Sigmoid colon (tissue), 7 donors: ENCODE measurements at places on chromosomes 12 and 14. TPM values are rescaled to one million over a fixed set of nuclear protein-coding genes. Genes with fewer than 3 reads are reported as not detected.

- peak; percentile 57 for DNase-seq
- peak overlapping the region; percentile 92 for H3K27ac ChIP-seq
- H3K27me3 ChIP-seq: no peaks in the 10 kb centered on the region
- H3K4me3 ChIP-seq: no peak overlapping the region
- H3K36me3 ChIP-seq: no peaks in the 10 kb centered on the region
Observed at GRCh38 chr12:57131896-57132744, 3.8 kb downstream of the LRP1 start.

- H3K36me3 ChIP-seq: no peaks in the 10 kb centered on the region
- no peaks in the 10 kb centered on the region for H3K4me1 ChIP-seq
- no peak overlapping the region for H3K4me3 ChIP-seq
- no peaks in the 10 kb centered on the region for H3K27me3 ChIP-seq
Observed at GRCh38 chr14:46344327-46344937, 307.1 kb downstream of the RPL10L start.

- no peak for DNase-seq
- no peaks in the 10 kb centered on the region for H3K36me3 ChIP-seq
- no peaks in the 10 kb centered on the region for H3K27me3 ChIP-seq
- H3K27ac ChIP-seq: no peak overlapping the region
Observed at GRCh38 chr12:59780605-59781135, 184.8 kb downstream of the SLC16A7 start.

DNA sequence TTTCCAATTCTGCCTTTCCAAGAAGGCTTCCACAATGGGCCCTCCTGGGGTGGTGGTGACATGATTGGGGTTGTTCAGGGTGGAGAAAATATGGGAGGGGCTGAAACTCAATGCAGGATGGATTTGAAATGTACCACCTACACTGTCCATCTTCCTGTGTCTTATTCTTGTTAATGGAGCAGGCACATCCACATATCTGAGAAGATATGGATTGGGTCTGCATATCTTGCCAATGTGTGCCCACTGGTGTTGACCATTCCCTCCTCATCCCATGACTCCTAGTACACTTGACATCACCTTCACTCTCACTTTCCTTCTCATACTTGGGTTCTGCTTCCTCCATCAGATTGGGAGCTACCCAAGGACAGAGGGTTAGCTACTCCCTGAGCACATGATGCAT, 7.2 kb downstream of the KRT76 start:
- no peaks in the 10 kb centered on the region for H3K27me3 ChIP-seq
- H3K36me3 ChIP-seq: no peaks in the 10 kb centered on the region
- H3K4me1 ChIP-seq: no peaks in the 10 kb centered on the region
- H3K27ac ChIP-seq: no peak overlapping the region
- no peak for DNase-seq

GRCh38 chr14:85909581-85909980, 379.6 kb downstream of the FLRT2 start:
- H3K27me3 ChIP-seq: no peaks in the 10 kb centered on the region
- no peaks in the 10 kb centered on the region for H3K36me3 ChIP-seq
- DNase-seq: no peak
- no peak overlapping the region for H3K4me3 ChIP-seq
- H3K4me1 ChIP-seq: no peaks in the 10 kb centered on the region

DNA sequence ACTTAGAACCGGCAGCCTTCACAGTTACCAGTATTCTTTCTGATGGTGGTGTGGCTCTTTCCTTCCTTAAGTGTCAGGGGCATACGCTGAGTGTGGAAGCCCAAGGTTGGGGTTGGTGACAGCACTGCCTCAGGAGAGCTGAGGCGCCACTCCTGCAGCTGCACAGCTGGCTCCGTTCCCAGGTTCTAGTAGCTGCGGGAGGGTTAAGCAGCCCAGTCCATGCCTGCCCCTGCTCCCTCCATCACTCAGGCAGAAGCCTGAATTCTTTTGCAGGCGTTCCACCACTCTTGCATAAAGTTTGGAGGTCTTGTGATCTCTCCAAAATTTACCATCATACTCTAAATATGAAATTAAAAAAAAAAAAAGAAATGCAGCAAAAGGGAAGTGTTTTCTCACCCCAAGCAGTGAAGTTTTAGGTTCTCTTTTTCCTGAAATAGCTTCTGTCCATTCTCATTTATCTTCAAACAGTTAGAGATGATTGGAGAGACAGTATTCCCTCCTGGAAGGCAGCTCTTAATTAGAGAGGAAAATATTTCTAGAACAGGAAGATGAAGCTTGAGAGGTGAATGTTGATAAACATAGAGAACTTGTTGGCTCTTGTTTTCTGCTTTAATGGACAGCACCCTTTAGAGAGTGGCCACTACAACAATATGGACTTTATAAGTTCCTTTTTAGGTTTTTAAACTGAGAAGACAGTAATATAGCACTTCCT, 136.1 kb downstream of the FGD4 start:
- no peaks in the 10 kb centered on the region for H3K27me3 ChIP-seq
- no peaks in the 10 kb centered on the region for H3K36me3 ChIP-seq
- peak overlapping the region; percentile 82 for H3K27ac ChIP-seq
- H3K4me3 ChIP-seq: peak overlapping the region; percentile 14
- peaks cover 25% of the 10 kb centered on the region for H3K4me1 ChIP-seq

GRCh38 chr12:120183211-120183631, 11.3 kb downstream of the GCN1 start:
- H3K4me1 ChIP-seq: no peaks in the 10 kb centered on the region
- H3K27ac ChIP-seq: no peak overlapping the region
- peaks cover 55% of the 10 kb centered on the region for H3K36me3 ChIP-seq
- no peaks in the 10 kb centered on the region for H3K27me3 ChIP-seq

GRCh38 chr14:73785834-73786635, 65.6 kb upstream of the PTGR2 start:
- H3K4me3 ChIP-seq: peak overlapping the region; percentile 73
- DNase-seq: peak; percentile 94
- peaks cover 81% of the 10 kb centered on the region for H3K4me1 ChIP-seq
- H3K27me3 ChIP-seq: no peaks in the 10 kb centered on the region

- no peaks in the 10 kb centered on the region for H3K36me3 ChIP-seq
- H3K4me1 ChIP-seq: no peaks in the 10 kb centered on the region
- no peaks in the 10 kb centered on the region for H3K27me3 ChIP-seq
Observed at GRCh38 chr12:62135553-62136200, 124.5 kb upstream of the USP15 start.

GRCh38 chr12:105948331-105948730, 190.4 kb downstream of the NUAK1 start:
- no peaks in the 10 kb centered on the region for H3K4me1 ChIP-seq
- no peaks in the 10 kb centered on the region for H3K36me3 ChIP-seq
- H3K27ac ChIP-seq: no peak overlapping the region
- no peaks in the 10 kb centered on the region for H3K27me3 ChIP-seq
- H3K4me3 ChIP-seq: no peak overlapping the region
- no peak for DNase-seq

PLCZ1 gene
- not detected for polyA plus RNA-seq

FIGNL2 gene
- polyA plus RNA-seq: 0.36 TPM

PDE3A gene
- 16.3 TPM for polyA plus RNA-seq

TIMM9 gene
- polyA plus RNA-seq: 39.0 TPM

KRT77 gene
- polyA plus RNA-seq: 0.01 TPM

AICDA gene
- 0.80 TPM for polyA plus RNA-seq

FAM181A gene
- not detected for polyA plus RNA-seq
